ENCODE measurements at places on chromosomes 3 and 15.

GRCh38 chr15:82944821-82945220, 7.7 kb downstream of the HOMER2 start:
- DNase-seq: no peak

- no peak for DNase-seq
Measured at GRCh38 chr15:88391006-88391405, 76.2 kb downstream of the MRPL46 start.

GRCh38 chr3:108090049-108090700, 656 bp downstream of the CD47 start:
- peak; percentile 72 for DNase-seq

DNA sequence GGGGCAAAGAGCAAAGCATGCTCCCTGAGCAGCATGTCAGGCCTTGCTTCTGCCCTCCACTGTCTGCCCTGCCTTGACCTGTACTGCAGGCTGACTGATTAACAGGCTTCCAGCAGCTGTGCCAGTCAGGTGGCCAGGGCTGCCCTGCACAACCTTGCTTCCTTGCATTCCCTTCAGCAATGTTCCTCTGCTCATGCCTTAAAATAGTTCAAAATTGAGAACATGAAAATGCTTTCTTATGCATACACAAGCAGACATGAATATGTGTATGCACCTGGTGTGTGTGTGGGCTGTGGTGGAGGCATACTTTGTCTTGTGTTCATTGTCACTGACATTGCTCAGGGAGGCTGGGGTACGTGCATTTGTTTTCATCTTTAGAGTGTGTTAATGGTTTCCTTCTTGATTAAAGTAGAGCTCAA, 1.2 kb upstream of the SLC22A13 start:
- no peak for DNase-seq

GRCh38 chr15:25541228-25541627, 102.4 kb upstream of the UBE3A start:
- no peak for DNase-seq

DNA sequence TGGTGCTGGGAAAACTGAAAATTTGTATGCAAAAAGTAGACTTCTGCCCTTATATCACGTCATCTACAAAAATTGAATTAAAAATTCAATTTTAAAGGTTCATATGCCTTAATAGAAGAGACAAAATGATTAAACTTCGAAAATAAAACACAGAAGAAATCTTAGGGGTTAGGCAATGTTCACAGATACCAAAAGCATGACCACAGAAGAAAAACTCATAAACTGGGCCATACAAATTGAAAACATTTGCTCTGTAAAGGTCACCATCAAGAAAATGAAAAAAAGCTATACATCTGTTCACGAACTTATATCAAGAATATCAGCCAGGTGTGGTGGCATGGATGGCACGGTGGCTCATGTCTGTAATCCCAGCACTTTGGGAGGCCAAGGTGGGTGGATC, 245.1 kb downstream of the PCCB start:
- DNase-seq: no peak

DNA sequence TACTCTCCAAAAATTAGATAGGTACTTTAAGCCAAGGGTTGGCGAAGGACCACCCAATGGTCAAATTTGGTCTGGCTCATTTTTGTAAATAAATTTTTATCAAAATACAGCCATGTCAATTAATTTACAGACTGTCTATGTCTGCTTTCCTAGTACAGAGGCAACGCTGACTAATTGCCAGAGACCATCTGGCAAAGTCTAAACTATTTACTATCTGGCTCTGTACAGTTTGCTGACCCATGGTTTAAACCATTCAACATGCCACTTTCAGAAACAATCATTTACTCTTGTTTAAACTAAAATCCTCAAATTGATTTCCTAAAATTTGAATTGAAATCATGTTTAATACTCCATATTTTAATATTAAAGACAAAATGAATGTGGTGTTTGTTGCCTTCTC, 25.9 kb downstream of the CBLB start:
- DNase-seq: no peak

DNA sequence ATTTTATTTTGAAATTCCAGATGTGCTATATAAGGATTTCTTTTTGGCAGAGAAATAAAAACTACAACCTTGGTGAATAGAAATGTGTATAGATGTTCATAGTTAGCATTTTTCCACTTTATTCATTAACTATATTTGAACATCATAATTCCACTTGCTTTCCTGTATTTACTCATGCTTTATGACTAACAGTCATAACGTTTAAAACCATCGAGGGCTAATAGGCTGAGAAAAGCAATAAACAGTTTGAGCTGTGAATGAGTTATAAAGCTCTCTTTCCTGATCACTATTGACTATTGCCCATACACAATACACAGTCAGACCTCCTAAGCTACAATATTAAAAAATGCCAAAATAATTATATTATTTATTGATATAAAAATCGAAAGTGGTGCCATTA, 502.1 kb upstream of the RASGRP1 start:
- DNase-seq: no peak

- no peak for DNase-seq
Measured at GRCh38 chr15:86300390-86301125, 220.9 kb downstream of the AGBL1 start.

DNA sequence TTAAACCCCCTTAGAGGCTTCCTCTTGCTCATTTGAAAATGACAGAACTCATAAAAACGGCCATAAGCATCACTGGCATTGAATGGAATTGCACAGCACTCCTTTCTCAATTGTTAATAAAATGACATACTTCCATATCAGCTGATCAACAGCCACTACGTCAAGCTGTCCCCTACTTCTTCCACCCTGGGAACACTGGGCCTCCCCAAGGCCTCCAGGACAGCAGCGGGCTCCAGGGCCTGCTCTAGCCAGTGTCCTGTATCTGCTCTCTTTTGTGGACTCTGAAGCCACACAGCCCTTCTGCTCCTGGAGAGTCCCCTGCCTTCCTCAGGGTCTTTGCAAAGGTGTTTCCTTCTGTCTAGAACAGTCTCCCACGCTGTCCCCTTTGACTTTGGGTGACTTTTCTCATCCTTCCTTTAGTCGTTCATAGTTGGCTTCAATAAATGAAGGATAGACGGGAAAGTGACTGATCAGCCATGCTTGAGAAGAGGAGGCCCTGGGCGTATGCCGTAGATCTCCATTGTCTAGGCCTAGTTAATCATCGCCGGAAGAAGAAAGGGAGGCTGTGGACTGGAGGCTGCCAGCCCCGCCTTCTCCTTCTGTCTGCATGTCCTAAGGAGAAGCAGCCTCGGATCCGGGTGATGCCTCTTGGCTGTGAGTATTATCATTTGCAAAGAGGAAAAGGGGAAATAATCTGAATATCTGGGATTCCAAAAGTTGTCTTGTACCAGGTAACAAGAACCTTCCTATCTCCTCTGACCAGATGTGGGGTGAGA, 4.7 kb upstream of the THSD4 start:
- DNase-seq: no peak

DNA sequence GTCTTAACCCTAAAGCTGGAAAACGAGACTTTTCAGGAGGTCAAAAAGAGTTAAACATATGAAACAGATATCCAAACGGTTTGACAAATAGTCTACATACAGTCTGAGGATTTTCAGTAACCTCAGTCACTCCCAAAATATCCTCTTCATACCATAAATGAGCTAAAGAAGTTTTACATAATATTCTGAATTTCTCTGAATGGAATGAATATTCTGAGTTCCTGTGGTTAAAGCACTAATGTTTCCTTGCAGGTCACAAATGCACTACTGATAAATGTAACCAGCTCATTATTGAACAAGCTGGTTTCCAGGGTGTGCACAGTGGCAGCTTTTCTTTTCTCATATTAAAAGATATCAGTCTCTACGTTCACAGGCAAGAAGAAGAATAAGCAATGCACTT, 137.4 kb upstream of the POU1F1 start:
- DNase-seq: no peak

GRCh38 chr15:90230610-90231009, 3.1 kb downstream of the CIB1 start:
- DNase-seq: no peak

GRCh38 chr3:37806505-37807200, 55.0 kb upstream of the CTDSPL start:
- no peak for DNase-seq
